Activated T-helper 1 cell treated with anti-CD3 and anti-CD28 coated beads, Interleukin-12 subunit alpha, Interleukin-12 subunit beta, Interleukin-2, Interleukin-4 antibody, amounts not matched to agents 30 ng/mL and 10 ng/mL and 1 ng/mL, durations not matched to agents 14 hours and 24 hours and 36 hours (primary cell): ENCODE measurements at places on chromosomes 1 and 21. TPM values are rescaled to one million over a fixed set of nuclear protein-coding genes. Genes with fewer than 3 reads are reported as not detected.

The FMOD gene
- 3.4 and 4.1 TPM in 2 replicates for total RNA-seq

The VWA5B1 gene
- 0.05 TPM in 1 of 2 replicates, not detected in the other for total RNA-seq

The IL12RB2 gene
- 218 and 221 TPM in 2 replicates for total RNA-seq

The CNIH3 gene
- 0.96 and 1.4 TPM in 2 replicates for total RNA-seq

The PLA2G2F gene
- not detected in 2 replicates for total RNA-seq

The IGSF8 gene
- total RNA-seq: 25.5 and 26.3 TPM in 2 replicates

The CRNN gene
- total RNA-seq: not detected in 2 replicates

The SH2D1B gene
- total RNA-seq: 0.10 TPM in 1 of 2 replicates, not detected in the other

The HSF2BP gene
- total RNA-seq: 1.2 TPM in 2 replicates

The HNRNPU gene
- total RNA-seq: 566 and 573 TPM in 2 replicates

The RNU1-1 gene
- 2,178 and 3,041 TPM in 2 replicates for total RNA-seq

The LIN28A gene
- not detected in 2 replicates for total RNA-seq

The MANEAL gene
- total RNA-seq: 3.6 and 4.0 TPM in 2 replicates

The FAM72D gene
- total RNA-seq: 7.8 and 8.7 TPM in 2 replicates

The CYP4A22 gene
- total RNA-seq: not detected in 2 replicates

The CLDN19 gene
- not detected in 2 replicates for total RNA-seq

The RAP1GAP gene
- total RNA-seq: 0.23 and 0.81 TPM in 2 replicates

The NBL1 gene
- total RNA-seq: 53.0 and 55.5 TPM in 2 replicates

The SPRR2E gene
- total RNA-seq: not detected in 2 replicates

The LCE2A gene
- total RNA-seq: not detected in 2 replicates

The TNNT2 gene
- total RNA-seq: not detected in 2 replicates

The SAMD13 gene
- 0.34 and 0.60 TPM in 2 replicates for total RNA-seq

The CR1L gene
- total RNA-seq: not detected in 2 replicates

The FAM151A gene
- not detected in 2 replicates for total RNA-seq

The ARMH1 gene
- total RNA-seq: 95.3 and 99.8 TPM in 2 replicates
